NCI-H460 (cell line): ENCODE measurements at places on chromosomes 4 and X. TPM values are rescaled to one million over a fixed set of nuclear protein-coding genes. Genes with fewer than 3 reads are reported as not detected.

- DNase-seq, result no peak
Measured at GRCh38 chr4:78656968-78657445, 105.4 kb downstream of the ANXA3 start.

- peak; percentile 14 for DNase-seq
Measured at GRCh38 chr4:57270346-57270745, 160.2 kb upstream of the IGFBP7 start.

- DNase-seq, result peak; percentile 98
Measured at GRCh38 chrX:16719334-16720084, at the start of gene SYAP1. TSS of gene SYAP1 (plus strand) at chrX:16719612. CDS start at chrX:16719725, 113 bp downstream.

GRCh38 chr4:59102311-59102710, 1992.1 kb upstream of the IGFBP7 start:
- DNase-seq, result no peak

- DNase-seq, result no peak
Measured at GRCh38 chr4:121154103-121154515, 10.0 kb downstream of the TNIP3 start.

- no peak for DNase-seq
Measured at GRCh38 chr4:3372933-3373465, 68.8 kb upstream of the HGFAC start.

- DNase-seq, result no peak
Measured at GRCh38 chr4:36349938-36350549, 68.6 kb downstream of the DTHD1 start.

- DNase-seq, result no peak
Measured at GRCh38 chr4:101256222-101256621, 91.1 kb downstream of the PPP3CA start.

DNA sequence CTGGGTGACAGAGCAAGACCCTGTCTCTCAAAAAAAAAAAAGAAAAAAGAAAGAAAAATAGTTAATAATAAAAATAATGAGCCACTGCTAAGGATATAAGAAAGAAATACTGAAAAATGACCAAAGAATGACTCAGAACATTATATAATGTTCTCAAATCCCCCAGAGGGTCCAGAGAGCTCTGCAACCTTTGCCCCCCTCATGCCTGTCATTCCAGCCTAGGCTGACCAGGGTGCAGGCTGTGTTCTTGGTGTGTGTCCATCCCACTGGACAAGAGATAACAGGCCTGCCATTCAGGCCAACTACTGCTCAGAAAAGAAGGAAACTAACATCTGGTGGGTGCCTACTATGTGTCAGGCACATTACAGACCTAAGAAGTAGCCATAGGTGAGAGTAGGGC, 72.7 kb upstream of the EDNRA start:
- no peak for DNase-seq

- DNase-seq, result no peak
Measured at GRCh38 chrX:25020905-25021449, 5.2 kb upstream of the ARX start.

DNA sequence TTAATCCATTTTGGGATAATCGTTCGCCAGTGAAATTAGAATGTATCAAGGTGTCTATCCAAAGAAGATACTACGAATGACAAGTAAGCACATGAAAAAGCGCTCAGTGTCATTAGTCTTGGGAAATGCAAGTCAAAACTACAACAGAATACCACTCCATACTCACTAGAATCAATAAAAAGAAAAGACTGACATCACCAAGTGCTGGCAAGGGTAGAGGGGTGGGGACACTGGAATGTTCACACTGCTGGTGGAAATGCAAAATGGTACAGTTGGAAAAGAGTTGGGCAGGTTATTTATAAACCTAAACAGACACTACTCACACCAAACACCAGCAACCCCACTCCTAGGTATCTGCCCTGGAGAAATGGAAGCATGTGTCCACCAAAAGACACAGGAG, 11.2 kb downstream of the WDR1 start:
- DNase-seq, result no peak

- DNase-seq, result no peak
Measured at GRCh38 chrX:20857746-20858145, 516.5 kb upstream of the CNKSR2 start.

DNA sequence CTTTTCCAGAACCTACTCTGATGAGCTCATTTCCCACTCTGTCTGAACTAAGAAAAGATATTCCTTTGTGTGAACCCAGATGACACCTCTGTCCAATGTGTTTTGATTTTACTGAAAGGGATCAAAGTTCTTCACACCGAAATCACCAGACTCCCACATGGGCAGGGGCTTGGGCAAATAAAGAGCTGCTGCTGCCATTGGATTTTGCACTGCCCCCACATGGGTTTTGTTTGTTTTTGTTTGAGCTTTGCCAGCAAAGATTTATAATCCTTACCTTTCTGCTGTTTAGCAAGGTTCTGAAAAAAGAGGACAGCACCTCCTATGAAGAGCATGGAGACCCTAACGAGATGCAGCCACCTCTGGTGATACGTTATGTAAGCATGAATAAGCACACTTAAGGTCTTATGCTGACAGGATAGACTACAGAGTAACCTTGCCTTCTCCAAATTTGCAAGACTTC, 44.3 kb downstream of the HSD17B13 start:
- DNase-seq, result no peak

- DNase-seq, result peak; percentile 3
Measured at GRCh38 chr4:16443504-16444088, 217.3 kb upstream of the TAPT1 start.

GRCh38 chrX:20527558-20528011, 260.9 kb upstream of the RPS6KA3 start:
- peak; percentile 33 for DNase-seq

- no peak for DNase-seq
Measured at GRCh38 chrX:71992711-71993110, 82.1 kb downstream of the NHSL2 start.

GRCh38 chr4:56530269-56531148, 24.9 kb downstream of the ARL9 start:
- DNase-seq, result peak; percentile 70

- DNase-seq, result no peak
Measured at GRCh38 chrX:56763556-56764152, 34.6 kb downstream of the NBDY start.

- DNase-seq, result no peak
Measured at GRCh38 chr4:31592293-31592692, 872.1 kb downstream of the PCDH7 start.

DNA sequence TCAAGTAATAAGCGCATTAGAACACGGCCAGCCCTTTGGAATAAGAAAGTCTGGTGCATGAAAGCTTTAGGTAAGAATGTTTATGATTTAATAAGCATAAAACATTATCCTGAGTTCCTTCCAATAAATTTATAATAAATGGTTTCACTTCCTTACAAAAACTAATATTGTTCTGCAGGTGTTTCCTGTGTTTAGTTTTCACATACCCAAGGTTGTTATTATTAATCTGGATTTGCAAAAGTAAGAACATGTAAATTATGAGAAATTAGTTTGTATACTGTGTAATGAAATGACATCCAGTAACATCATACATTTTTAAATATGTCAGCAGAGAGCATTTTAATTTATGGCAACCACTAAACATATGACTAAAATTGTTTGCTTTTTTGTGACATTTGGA, 72.1 kb downstream of the BANK1 start:
- no peak for DNase-seq

GRCh38 chr4:110808351-110808878, 185.5 kb upstream of the PITX2 start:
- no peak for DNase-seq

DNA sequence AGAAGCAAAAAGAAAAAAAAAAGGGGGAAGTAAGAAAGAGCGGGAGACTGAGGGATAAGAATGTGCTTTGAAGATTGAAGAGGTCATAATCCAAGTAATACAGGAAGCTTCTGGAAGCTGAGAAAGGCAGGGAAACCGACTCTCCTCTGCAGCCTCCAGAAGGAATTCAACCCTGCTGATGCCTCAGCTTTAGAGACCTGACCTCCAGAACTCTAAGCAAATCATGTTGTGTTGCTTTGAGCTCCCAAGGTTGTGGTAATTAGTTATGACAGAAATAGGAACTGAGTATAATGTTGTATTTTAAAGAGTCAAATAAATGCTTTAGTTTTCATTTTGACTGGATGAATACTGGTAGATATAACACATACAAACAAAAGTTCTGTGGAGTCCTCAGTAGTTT, 48.0 kb upstream of the FAT1 start:
- no peak for DNase-seq

DNA sequence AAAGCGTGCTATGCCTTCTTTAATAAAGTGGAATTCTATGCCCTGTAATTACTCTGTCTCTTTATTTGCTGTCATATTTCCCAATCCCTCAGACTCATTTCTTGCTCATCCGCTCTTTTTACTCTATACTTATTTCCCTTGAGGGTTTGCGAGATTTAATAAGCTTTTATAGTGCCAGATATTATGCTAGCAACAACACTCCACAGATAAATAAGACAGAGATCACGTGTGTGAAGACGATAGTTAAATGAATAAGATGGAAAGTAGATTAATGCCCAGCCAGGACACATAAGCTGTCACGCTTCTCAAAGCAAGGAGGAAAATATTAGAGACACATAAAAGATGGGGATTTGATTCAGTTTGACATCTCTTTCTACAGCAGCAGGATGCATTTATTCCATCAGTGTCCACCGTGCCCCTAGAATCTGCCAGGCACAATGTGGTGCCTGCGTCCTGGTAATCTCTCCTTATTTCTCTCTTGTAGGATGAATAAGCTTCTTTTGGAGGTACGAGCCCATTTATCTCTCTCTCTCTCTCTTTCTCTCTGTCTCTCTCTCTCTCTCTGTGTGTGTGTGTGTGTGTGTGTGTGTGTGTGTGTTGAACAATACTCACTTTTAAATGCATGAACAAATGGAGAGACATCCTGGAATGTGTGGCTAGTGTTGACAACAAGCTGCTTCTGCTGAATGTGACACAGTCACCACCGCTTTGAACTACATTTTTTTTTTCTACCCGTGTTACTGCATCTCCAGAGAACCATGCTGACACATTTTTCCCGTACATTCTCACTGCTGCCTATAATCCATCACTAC, 48.2 kb downstream of the TMEM156 start:
- DNase-seq, result no peak

- DNase-seq, result no peak
Measured at GRCh38 chr4:81651243-81651899, 179.7 kb upstream of the RASGEF1B start.

- no peak for DNase-seq
Measured at GRCh38 chr4:8409264-8410065, 31.1 kb downstream of the ACOX3 start.

DNA sequence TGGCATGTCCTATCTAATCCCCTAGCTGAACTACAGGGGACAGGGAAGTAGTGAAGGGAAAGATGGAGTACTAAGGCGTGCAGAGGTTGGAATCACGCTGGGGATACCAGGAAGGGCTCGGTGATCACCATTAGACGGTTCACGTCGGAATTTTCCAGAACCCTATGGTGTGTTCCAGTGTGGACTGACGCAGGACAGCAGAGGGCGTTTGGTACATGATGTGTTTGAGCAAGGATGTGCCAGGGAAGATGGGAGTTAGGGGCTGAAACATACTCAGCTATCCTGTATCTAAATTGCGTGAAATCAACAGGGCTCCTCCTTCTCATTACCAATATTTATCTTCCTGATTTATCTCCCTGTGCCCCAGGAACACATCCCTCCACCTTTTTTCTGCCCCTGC, 33.7 kb downstream of the PRPS2 start:
- no peak for DNase-seq

DNA sequence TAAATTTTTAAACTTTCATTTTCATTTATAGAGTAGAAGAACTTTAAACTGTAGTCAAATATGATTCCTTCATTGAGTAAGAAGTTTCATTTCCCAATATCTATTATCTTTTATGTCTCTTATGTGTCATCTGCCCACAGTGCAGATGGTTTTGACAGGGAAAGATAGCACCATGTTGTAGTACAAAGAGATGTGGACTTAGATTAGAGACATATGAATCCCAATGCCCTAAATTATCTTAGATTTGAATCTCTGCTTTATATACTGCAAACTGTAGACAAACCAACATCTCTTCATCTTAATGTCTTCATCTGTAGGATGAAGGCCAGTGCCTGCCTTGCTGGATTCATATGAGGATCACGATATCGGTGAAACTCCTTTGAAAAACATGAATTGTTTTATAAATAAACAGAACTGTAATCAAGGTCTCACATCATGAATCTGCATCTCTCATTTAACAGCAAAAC, 217.5 kb downstream of the BANK1 start:
- DNase-seq, result no peak

DNA sequence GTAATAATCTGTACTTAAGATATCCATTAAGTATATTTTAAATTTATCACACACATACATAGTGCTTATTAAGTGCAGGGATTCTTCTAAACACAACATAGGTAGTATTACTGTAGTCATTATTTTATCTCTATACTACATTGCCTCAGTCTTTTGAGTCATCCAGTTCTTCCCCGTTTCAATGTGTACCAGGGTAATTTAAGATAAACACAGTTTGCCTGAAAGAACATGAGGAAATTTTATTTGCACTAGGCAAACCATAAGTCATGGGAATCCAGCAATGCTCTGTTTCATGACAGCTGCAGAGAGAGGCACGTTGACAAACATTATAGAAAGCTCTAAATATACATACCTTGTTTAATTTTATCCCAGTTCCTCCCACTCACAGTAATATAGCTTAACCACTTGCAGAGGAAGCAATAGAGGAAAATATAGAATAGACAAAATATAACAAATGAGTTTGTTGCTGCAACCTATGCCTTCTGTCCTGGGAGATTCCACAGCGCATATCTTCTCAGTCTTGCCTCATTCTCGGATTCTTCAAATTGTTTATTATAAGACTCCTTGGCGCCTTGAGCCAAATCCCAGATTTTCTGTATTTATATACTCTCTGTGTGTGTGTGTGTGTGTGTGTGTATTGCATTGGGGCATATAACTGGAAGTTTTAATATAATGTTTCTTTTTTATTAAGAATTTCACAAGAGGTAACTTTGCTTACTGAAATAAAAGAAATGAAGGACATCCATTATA, 258.6 kb downstream of the FAM133A start:
- no peak for DNase-seq

- DNase-seq, result peak; percentile 64
Measured at GRCh38 chrX:43750248-43750676, 94.2 kb downstream of the MAOA start.

Gene ERAS
- total RNA-seq, result 0.10 TPM in 1 of 2 replicates, not detected in the other

Gene ESX1
- total RNA-seq, result not detected in 2 replicates

Gene AWAT2
- not detected in 2 replicates for total RNA-seq

Gene GAB3
- total RNA-seq, result 0.20 and 0.89 TPM in 2 replicates

Gene TBL1X
- total RNA-seq, result 35.5 and 41.8 TPM in 2 replicates

Gene ZBTB49
- 1.3 and 2.8 TPM in 2 replicates for total RNA-seq

Gene HSPA4L
- total RNA-seq, result 21.5 and 27.0 TPM in 2 replicates

Gene ZNF518B
- total RNA-seq, result 14.1 and 15.6 TPM in 2 replicates

Gene CC2D2A
- total RNA-seq, result 12.2 and 14.2 TPM in 2 replicates

Gene GIMD1
- total RNA-seq, result not detected in 2 replicates

Gene MEPE
- total RNA-seq, result not detected in 2 replicates

Gene MAD2L1
- total RNA-seq, result 56.8 and 56.9 TPM in 2 replicates

Gene RNF212
- total RNA-seq, result 9.9 and 13.3 TPM in 2 replicates

Gene KCNIP4
- not detected in 2 replicates for total RNA-seq

Gene CENPI
- 26.5 and 26.9 TPM in 2 replicates for total RNA-seq

Gene CLIC2
- 6.4 and 8.1 TPM in 2 replicates for total RNA-seq

Gene SLC9B2
- total RNA-seq, result 25.6 and 29.8 TPM in 2 replicates

Gene PLK4
- 21.3 and 28.9 TPM in 2 replicates for total RNA-seq

Gene ZFP92
- total RNA-seq, result 0.55 and 0.67 TPM in 2 replicates
